Left renal pelvis (tissue), 4 donors: ENCODE measurements at places on chromosomes 5 and 9. TPM values are rescaled to one million over a fixed set of nuclear protein-coding genes. Genes with fewer than 3 reads are reported as not detected.

DNA sequence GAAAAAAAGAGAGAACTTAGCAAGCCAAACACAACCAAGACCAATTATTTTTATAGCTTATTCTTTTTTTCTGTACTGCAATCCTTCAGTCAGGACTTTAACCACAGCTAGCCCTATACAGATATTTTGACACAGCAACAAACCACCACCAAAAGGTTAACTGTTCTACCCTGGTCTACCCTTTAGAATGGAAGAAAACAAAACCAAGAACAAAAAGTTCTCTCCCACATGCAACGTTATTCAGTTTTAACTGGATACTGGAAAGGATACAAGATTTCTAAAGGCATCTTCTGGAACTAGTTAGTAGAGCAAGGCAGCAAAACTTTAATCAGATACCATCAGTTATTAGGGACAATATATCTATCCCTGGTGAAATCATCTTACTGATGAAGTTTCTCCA, 32.6 kb downstream of the ECPAS start:
- DNase-seq, result no peak

DNA sequence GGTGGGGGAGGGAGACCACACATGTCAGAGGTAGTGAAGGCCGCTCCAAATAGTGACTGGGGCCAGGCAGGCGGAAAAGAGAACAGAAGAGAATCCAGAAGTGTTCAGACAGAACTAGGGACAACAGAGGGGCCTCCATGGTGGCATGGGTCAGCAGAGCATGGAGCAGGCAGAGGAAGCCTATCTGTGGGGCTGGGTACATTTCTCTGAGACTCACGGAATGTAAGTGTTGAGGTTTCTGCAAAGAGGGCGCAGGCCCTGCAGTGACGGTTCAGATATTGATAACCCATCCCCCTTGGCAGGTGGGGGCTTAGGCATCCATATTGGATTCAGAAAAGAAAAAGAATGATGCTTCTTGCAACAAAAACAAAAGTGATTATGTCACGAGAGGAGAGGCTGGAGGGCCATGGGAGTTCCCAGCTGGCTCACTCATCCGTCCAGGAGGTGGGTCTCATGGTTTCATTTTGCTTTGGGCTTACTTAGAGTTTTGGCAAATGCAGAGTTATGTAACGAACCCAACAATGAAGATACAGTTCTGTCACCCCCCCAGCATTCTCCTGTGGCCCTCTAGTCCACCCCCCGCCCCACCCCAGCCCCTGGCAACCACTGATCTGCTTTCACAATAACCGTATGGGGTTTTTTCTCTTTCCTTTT, 5.4 kb upstream of the RMND5B start:
- DNase-seq, result no peak

DNA sequence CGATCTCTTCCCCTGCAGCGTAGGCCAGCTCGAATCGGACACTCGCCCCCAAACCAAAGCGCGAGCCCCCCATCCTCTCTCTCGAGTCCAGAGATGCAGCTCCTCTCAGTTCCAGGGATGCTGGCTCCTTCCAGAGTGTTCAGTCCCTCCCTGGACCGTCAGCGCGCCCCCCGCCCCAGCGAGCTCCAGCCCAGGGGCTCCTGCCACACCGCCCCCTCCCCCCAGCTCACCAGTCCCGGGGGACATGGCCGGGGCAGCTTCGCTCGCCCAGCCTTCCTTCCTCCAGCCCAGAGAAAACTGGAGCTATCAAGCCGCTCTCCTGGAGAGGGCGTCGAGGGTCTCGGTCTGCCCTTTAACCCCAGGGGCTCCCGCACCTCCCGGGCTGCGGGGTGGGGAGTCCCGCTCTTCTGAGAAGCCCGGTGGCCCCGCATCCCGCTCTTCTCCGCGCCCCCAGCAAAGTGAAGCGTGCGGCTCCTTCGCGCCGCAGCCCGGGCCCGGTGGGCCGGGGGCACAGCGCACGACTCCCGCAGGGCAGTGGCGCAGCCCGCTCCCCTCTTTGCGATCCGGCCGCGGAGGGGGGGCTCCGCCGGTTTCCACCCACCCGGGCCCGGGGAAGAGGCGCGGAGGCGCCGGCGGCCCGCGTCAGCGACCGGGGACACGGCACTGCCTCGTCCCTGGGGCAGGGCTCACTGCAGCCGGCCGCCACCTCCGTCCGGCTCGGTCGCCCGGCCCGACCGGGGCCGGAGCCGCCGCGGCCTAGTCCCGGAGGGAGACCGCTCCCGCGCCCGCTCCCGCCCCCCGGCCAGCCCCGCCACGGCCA, 587 bp downstream of the MIER3 start:
- DNase-seq, result peak; percentile 45

- DNase-seq, result peak; percentile 71
Measured at GRCh38 chr5:173315495-173316338, 12.5 kb downstream of the STC2 start.

DNA sequence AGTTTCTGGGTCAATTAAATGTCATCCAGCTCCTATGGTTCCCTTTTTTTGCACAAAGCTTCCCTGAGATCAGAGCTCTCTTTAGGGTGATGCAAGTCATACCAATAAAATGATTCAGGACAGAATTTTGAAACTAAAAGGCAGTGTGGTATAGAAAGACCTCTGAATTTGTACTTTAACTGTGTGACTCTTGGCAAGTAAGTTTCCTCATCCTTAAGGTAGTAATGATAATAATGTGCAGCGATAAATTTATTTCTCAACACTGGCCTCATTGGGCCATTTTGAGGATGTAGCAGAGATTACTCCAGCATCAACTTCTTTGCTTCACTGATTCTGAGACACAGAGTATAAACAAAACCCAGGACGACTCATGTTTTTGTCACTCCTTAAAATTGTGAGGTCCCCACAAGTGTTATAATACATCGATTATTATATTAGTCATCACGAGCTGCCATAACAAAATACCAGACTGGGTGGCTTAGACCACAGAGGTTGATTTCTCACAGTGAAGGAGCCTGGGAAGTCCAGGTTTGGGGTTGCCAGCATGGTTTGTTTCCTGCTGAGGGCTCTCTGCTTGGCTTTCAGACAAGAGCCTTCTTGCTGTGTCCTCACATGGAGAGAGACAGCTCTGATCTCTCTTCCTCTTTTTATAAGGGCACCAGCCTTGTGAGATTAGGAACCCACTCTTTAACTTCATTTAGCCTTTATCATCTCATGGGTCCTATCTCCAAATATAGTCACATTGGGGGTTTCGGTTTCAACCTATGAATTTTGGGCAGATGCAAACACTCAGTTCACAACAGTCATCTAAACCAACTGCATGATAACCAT, 293.0 kb downstream of the ZNF608 start:
- no peak for DNase-seq

GRCh38 chr9:126299706-126300276, 26.8 kb upstream of the MVB12B start:
- no peak for DNase-seq

- no peak for DNase-seq
Measured at GRCh38 chr9:32426278-32426939, 42.0 kb downstream of the ACO1 start.

- DNase-seq, result no peak
Measured at GRCh38 chr5:157561110-157561509, 14.5 kb downstream of the ADAM19 start.

DNA sequence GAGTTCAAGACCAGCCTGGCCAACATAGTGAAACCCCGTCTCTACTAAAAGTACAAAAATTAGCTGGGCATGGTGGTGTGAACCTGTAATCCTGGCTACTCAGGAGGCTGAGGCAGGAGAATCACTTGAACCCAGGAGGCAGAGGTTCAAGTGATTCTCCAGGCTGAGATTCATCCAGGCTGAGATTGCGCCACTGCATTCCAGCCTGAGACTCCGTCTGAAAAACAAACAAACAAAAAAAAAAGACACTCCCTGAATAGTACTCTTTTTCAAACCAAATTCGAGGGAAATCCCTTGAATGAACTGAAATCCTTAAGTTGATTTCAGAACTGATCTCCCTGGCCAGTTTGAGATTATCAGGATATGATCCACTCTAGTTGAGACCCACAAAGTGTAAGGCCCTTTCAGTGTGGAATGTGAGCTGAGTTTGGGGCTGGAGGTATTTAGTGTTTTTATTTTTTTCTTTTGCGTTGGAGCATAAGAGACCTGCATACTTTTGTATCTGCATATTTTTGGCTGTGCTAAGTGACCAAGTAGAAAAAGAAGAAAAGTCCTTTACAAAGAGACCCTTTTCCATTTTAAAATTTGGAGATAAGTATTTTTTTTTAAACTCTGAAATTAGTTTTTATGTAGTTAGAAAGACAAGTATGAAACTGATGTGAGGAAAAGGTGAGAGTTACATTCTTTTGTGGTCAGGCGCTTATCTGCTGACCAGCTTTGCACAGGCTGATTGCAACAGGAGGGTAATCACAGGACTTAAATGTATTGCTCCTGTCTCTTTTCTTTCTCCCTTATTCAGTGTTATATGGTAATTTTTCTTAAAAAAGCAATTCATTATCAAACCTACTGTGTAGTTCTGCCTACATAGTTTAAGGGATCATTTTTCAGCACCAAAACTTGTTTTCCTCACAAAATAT, 42.9 kb downstream of the TMEFF1 start:
- DNase-seq, result no peak

DNA sequence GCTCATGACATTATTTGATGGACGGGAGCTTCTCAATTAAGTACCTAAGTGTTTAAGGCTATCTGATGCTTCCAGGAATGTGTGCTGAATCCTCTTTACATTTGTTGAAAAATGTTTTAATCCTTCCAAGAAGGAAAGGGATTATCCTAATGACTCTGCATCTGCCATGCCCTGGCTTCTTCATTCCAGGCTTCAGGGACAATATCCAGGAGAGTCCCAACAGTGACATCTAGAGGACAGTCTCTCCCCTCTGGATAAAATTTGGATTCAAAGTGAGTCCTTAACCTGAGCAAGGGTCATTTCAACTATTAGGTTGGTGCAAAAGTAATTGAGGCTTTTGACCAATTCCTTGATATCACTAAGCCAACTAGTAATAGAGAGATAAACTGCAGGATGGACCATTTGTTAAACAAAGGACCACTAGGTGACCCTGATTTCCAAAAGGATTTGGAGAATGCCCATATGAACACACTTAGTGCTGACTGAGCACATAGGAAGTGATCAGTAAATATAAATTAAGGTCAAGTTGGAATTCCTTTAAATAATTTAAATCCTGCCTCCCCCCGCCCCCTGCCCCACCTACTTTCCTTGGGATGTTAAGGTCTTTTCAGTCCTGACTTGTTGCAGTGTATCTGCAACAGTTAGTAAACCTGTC, 19.1 kb downstream of the TNFSF8 start:
- DNase-seq, result peak; percentile 37

DNA sequence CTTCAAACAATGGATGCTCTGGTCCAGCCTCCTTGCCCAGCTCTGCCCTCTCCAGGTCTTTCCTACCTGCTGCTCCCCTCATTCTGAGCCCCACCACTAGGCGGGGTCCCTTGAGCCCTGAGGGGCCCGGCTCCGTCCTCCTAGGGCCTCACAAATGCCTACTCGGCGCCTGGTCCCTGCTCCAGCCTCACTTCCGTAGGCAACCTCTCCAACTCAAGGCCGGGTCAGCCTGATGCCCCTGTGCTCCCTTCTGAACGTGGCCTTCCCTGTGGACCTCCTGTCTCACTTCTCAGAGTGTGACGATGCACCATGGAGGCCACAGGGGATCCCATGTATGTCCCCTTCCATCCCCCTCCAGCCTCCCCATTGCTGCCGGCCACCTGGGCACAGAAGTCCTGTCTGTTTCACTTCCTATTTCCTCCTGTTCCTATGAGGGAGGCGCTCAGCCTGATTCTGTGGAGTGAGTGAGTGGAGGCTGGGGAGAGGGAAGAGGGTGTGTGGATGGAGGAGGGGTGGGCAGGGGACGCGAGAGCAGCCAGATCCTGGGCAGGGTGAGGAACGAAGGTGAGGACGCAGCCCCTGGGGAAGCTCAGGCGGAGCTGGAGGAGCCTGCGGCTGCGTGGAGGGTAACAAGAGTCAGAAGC, 127.2 kb upstream of the FAM120A start:
- no peak for DNase-seq

Gene PCDHA4
- 0.37 TPM for polyA plus RNA-seq

- no peak for DNase-seq
Measured at GRCh38 chr5:167634432-167634831, 657.0 kb upstream of the WWC1 start.

DNA sequence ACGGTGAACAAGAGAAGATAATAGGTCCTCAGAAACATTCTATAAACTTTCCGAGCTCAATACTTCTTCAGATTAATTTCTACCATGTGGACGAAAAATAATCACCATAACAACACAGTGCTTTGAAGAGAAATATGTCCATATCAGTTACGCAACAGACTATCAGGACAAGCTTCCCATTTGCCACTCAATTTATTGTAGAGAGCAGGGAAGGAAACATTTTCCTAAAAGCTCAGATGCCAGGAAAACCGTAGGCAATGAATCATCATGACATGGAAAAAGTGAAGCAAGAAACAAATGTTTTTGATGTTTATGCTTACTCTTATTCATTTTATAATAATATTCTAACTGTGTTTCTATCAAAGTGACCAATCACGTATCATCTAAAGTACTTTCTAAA, 87.6 kb downstream of the S1PR3 start:
- DNase-seq, result no peak

DNA sequence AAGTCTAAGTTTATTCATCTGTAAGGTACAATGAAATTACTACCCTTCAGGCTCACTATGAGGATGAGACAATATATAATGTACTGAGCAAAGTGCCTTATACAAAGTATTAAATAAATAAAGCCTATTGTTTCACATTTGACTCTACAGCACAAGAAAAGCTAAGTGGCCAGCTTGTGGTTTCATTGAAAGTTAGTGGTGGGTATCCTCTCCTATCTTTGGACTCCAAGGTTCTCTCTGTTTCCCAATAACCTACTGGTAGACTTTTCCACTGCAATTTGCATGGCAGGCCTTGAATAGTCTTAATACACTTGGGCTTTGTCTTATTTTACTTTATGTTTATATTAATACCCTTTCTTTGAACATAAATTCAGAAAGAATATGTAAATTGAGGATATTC, 262.7 kb downstream of the DEPDC1B start:
- DNase-seq, result no peak

- no peak for DNase-seq
Measured at GRCh38 chr9:115445655-115446054, 327.7 kb upstream of the TNC start.

DNA sequence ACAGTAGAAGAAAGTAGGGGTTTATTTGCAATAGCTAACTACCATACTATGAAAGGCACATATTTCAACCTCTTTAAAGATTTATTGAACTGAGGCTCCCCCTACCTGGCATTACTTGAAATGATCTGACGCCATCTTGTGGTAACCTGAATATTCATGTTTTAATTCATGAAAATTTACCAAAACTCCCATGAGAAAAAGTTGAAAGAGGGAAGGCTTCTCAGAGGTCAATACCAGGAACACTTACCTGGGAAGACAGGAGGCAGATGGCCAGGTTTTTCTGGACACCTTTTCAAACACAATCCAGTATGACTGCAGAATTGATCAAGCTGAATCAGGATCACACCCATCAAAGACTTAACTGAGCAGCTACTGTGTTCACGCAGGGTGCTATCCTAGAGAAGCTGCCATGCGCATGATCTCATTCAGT, 9.4 kb downstream of the PRELID2 start:
- no peak for DNase-seq

GRCh38 chr5:174454464-174454863, 269.9 kb upstream of the MSX2 start:
- DNase-seq, result no peak

- no peak for DNase-seq
Measured at GRCh38 chr5:33074548-33074947, 363.4 kb downstream of the NPR3 start.
